ENCODE measurements at places on chromosomes 7 and 10.
A peak's percentile ranks its signal among the peaks of the same experiment; 100 is the strongest.

- DNase-seq, result no peak
Measured at GRCh38 chr10:43376828-43377423, 5.5 kb downstream of the FXYD4 start.

DNA sequence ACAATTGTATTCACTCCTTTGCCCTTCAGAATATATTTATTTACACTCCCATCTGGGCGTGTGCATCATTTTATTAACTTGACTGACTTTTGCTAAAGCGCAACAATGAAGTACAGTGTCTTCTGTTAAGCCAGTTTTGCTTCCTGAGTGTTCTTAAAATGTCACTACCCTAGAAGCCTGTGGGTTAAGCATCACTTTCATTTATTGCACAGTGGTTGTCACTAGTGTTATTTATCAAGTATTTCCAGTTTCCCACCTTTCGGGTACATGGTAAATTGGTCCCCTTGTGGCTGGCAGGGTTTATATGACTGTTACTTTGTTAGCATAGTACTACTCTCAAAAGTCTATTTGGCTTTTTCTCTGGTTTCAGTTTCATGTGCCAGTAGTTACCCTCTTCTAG is 3.3 kb downstream of the HILPDA start:
- no peak for DNase-seq

DNA sequence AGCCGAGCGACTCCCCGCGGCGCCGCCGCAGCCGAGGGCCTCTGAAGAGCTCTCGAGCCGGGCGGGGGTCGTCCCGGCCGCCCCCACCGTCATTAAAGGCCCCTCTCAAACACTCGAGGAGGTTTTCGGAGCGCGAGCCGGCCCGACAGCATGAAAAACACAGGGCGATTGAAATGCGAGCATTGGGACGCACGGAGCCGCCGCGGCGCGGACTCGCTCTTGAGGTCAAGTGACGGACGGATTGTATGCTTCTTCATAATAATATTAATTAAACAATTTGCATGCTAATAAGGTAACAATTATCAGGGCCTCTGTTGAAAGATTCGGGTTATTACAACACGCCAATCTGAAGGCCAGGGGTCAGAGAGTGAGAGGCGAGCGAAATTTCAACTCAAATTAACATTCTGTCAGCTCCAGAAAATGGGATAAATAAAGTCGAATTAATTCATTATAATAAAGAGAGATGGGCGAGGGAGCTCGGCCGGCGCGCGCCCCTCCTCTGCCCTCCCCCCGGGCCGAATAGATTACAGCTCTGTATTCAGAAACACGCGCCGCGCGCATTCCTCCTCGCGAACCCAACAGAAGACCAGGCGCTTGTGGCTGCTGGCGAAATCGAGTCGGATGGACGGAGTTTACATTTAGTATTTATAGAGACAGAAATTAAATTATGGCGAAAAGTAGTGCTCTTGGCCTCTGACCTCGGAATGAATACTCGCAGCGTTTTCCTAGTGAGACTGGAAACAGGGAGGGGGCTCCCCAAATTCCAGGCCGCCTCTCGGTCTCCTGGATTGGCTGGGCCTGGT is 2.1 kb upstream of the UNCX start:
- DNase-seq, result no peak

GRCh38 chr10:26579256-26580063 is 118.0 kb upstream of the PDSS1 start:
- no peak for DNase-seq

DNA sequence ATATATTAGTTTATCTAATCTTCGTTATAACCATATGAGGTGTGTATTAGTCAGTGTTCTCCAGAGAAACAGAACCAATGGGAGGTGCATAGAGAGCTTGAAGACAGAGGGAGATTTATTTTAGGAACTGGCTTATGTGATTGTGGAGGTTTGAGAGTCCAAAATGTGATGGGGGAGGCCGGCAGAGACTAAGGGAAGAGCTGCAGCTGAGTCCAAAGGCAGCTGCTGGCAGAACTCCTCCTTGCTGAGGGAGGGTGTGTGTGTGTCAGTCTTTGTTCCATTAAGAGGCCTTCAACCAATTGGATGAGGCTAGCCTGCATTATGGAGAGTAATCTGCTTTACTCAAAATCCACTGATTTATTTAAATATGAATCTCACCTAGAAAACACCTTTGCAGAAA is 165.1 kb downstream of the SH3PXD2A start:
- DNase-seq, result no peak

GRCh38 chr7:35185908-35186731 is 67.8 kb downstream of the TBX20 start:
- peak; percentile 25 for DNase-seq

GRCh38 chr7:43572516-43573049 is 10.3 kb upstream of the STK17A start:
- DNase-seq, result no peak

- DNase-seq, result no peak
Measured at GRCh38 chr10:74231375-74231774, 80.4 kb downstream of the ADK start.

DNA sequence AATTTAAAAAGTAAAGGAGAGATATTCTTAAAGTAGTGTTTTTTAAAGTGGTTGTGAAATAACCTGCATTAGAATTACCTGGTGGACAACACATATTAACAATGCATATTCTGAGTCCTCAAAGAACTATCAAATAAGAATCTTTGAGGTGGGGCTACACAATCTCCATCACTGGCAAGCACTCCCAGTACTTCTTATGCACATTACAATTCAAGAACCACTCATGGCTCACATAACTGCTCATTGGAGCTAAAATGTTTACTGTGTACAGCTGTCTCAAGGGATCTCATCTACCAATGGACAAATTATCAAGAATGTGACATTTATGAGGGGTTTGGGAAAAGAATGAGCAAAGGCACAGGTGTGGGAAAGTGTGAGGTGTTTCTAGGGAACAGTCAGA is 692.0 kb downstream of the PHTF2 start:
- no peak for DNase-seq

DNA sequence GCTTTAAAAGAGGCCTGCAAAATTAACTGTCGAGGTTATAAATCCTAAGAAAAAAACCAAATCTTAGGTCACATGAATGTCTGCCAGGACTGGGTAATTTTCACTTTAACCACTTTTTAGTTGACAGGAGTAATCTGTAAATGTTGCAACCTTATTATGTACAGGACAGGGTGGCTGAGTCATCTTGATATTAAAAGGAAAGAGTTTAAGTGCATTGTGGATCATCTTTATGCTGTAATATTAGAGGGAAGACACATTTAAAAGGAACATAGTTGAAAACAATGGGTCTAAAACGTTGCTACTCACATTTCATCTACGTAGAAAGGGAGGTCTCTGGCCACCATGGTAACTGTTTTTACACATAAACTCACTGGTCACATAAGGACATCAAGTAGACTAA is 115.5 kb downstream of the LSMEM1 start:
- DNase-seq, result no peak

GRCh38 chr7:47890606-47891005 is 57.7 kb downstream of the PKD1L1 start:
- DNase-seq, result no peak

- DNase-seq, result no peak
Measured at GRCh38 chr10:130558746-130559546, 422.8 kb downstream of the GLRX3 start.

DNA sequence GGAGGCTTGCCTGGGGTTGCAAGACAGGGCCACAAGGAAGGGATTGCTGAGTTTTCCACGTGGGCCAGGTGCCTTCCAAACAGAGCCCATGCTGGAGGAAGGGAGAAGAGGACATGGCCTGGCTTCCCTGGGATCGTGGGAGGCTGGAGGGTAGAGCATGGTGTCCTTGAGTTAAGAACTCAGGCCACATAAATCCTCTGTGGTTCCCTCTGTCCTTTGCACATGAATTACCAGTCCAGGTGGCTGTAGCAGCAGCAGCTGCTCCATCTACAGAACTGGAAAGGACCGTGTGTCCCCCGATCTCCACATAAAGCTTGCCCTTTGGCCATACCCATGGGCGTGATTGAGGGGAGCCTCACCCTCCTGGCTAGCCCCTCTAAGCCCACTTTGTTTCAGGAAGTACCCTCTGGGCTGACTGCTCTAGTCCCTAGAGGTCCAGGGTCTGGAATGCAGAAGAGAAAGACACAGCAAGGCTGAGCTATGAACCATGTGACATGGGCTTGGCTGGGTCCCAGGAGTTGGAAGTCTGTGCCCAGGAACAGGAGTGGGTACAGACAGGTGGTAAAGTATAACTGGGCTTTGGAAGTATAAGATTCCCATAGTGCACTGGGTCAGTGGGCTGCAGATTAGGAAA is 84.9 kb downstream of the C10orf105 start:
- DNase-seq, result no peak

- no peak for DNase-seq
Measured at GRCh38 chr7:82562716-82563404, 119.3 kb upstream of the CACNA2D1 start.

DNA sequence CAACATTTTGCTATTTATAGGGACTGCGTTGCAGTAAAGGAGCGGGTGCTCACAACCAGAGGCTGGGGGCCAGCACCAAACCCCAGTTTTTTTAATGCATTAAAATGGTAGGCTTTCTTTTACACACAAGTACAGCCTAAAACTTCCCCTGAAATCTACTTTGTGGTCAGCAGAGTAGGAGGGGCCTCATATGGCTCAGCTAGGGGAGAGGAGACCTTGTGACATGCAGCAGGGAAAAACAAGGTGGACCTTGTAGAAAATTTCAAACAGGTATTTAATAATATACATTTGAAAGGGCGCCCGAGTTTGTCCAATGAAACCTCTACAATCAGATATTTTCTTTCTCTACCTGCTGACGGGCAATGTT is 1.4 kb downstream of the CCDC136 start:
- no peak for DNase-seq

DNA sequence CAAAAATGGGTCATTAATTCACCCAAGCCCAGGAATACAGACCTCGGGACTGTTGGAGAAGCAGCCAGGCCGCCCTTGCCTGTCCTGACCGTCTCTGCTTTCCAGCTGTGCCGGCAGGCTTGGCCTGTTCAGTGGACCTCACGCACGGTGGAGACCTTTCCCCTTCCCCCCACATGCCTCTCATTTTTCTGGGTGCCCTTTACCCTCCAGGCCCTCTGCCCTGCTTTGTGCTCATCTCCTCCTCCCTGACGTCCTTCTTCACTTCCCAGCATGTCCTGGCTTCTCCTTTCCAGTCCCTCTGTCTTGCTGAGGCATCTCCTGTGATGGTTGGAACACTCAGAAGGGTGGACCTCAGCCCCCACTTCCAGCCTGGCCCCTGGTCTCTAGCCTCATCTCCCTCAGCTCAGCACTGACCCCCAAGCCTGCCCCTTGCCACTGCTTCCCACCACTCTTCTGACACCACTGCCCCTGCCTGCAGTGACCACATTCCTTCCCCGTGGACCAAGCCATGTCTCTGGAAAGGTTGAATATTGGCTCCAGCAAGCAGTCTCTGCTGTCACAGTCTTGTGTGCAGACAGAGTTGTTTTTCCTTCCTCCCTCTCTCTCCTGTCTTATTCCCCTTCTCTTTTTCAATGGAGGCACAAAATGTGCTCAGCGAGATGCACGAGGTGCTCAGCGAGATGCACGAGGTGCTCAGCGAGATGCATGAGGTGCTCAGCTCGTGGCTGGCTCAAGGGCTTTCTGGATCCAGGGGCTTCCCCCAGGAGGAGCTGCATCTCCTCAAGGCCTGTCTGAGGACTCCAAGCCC is 14.9 kb downstream of the BAG3 start:
- DNase-seq, result no peak

DNA sequence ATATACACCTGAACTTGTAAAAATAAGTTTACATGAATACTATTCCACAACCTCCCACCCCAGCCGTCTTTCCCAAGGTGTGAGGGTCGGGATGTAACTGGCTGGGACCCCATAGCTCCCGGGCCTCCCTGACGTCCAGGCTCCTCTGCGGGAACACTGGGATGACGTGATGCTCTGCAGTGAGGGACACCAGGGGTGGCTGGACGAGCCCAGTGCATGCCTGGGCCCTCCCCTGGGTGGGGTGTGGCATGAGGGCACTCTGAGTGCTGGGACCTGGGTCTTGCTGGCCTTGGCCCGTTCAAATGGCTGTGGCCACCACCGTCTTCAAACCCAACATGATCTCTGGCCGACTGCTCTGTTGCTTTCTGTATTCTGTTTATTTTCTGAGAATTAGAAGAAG is 182.4 kb downstream of the DNAJB6 start:
- DNase-seq, result no peak

GRCh38 chr7:28298870-28299518 is 113.3 kb upstream of the CREB5 start:
- peak; percentile 54 for DNase-seq

- DNase-seq, result no peak
Measured at GRCh38 chr10:49356944-49357343, 38.9 kb downstream of the DRGX start.

- DNase-seq, result no peak
Measured at GRCh38 chr7:77415476-77415822, 700 bp downstream of the GSAP start.

GRCh38 chr10:22550732-22551131 is 163.6 kb downstream of the PIP4K2A start:
- no peak for DNase-seq

- DNase-seq, result no peak
Measured at GRCh38 chr7:95099106-95099505, 191.7 kb downstream of the PPP1R9A start.

DNA sequence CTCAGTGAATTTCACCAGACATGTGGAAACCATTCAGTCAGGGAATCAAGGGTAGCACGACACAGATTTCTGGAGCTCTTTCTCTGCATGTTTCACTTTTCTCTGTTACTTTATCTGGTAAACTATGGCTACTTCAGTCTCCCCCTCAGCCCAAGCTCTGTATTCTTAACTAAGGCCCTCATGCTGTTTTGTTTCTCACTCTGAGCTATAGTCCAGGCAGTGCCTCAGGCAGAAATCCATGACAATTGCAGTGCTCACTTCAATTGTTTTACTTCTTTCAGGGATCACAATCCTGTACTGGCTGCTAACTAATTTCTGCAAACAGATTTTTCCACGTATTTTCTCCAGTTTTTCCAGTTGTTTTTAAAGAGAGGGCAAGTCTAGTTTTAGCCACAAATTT is 1599.9 kb upstream of the LRRTM3 start:
- no peak for DNase-seq

DNA sequence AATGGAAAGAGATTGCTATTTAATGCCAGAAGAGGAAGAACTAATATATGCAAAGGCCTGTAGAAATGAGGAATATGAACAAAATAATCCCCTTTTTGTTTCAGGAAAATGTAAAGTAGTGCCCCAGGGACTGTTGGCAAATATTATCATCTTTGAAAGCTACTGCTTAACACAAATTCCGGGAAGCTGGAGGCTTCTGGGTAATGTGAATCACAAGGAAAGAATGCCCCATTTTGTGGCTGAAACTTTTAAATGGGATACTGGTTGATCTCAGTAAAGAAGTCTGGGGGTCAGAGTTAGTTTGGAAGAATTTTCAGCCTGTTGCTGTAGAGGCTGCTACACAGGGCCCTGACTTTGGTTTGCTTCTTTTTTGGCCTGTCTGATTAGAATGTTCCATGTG is 141.0 kb downstream of the PTEN start:
- DNase-seq, result no peak

GRCh38 chr7:100556541-100556940 is 17.2 kb downstream of the SAP25 start:
- DNase-seq, result no peak

GRCh38 chr7:87447116-87447635 is 28.3 kb downstream of the ABCB4 start:
- no peak for DNase-seq

All from left renal cortex interstitium (tissue), 4 donors.